ENCODE measurements at places on chromosomes 1 and 21. TPM values are rescaled to one million over a fixed set of nuclear protein-coding genes. Genes with fewer than 3 reads are reported as not detected.

CD1B gene
- total RNA-seq: not detected

FAM3B gene
- total RNA-seq: not detected

PAX7 gene
- 0.65 TPM for total RNA-seq

CDCP2 gene
- total RNA-seq: not detected

C1QC gene
- not detected for total RNA-seq

DSCAM gene
- total RNA-seq: not detected

LORICRIN gene
- total RNA-seq: not detected

CDCA8 gene
- total RNA-seq: 48.4 TPM

SPRR5 gene
- not detected for total RNA-seq

FAM229A gene
- total RNA-seq: 2.9 TPM

PPIAL4G gene
- not detected for total RNA-seq

C1QTNF12 gene
- 0.59 TPM for total RNA-seq

AMIGO1 gene
- total RNA-seq: 1.1 TPM

RIPPLY3 gene
- total RNA-seq: 0.64 TPM

SUCO gene
- 5.4 TPM for total RNA-seq

KLHDC9 gene
- total RNA-seq: 1.9 TPM

SPATA21 gene
- not detected for total RNA-seq

PLA2G2C gene
- not detected for total RNA-seq

SLC5A9 gene
- total RNA-seq: not detected

RGS8 gene
- total RNA-seq: not detected

PDZK1IP1 gene
- total RNA-seq: 5.3 TPM

KCNK1 gene
- total RNA-seq: 19.4 TPM

PRKCZ gene
- 6.5 TPM for total RNA-seq

TNNI3K gene
- total RNA-seq: not detected

CLEC20A gene
- not detected for total RNA-seq

CR1L gene
- total RNA-seq: not detected

SPATA6 gene
- total RNA-seq: 2.1 TPM

BMP8A gene
- total RNA-seq: not detected

SLC19A2 gene
- total RNA-seq: 8.6 TPM

TSSK3 gene
- total RNA-seq: not detected

GSTM5 gene
- not detected for total RNA-seq

VAV3 gene
- total RNA-seq: 1.3 TPM

C1orf232 gene
- total RNA-seq: not detected

CFAP298 gene
- total RNA-seq: 35.2 TPM

NBL1 gene
- 25.8 TPM for total RNA-seq

TRIM58 gene
- not detected for total RNA-seq

CNKSR1 gene
- total RNA-seq: 0.35 TPM

SLC16A4 gene
- 41.3 TPM for total RNA-seq

CLCA4 gene
- total RNA-seq: not detected

ADGRL4 gene
- not detected for total RNA-seq

TNFRSF9 gene
- 3.0 TPM for total RNA-seq

MIXL1 gene
- total RNA-seq: not detected

DCST1 gene
- not detected for total RNA-seq

OPRD1 gene
- total RNA-seq: 0.14 TPM

AMY1A gene
- total RNA-seq: not detected

LAMC1 gene
- total RNA-seq: 110 TPM

STUM gene
- total RNA-seq: not detected
